ENCODE measurements at places on chromosomes 7 and 10. TPM values are rescaled to one million over a fixed set of nuclear protein-coding genes. Genes with fewer than 3 reads are reported as not detected.
A peak's percentile ranks its signal among the peaks of the same experiment; 100 is the strongest.

Gene RAB19
- 14.9 TPM for total RNA-seq

Gene SMKR1
- not detected for total RNA-seq

DNA sequence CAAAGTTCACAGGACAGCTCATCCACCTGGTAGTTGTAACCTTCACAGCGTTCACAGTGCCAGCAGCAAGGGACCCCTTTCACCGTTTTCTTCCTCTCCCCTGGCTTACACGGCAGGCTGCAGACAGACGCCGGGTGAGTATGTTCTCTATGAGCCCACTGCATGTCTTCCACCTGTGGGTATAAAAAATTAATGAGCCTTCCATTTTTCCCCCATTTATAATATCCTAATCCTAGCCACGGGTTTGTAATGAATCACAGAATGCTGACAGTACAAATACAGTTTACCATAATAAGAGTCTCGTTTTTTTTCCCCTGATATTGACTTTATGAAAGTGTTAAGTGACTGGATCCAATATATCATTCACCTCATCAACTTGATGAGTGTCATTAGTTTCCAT, 719.0 kb downstream of the GRM8 start:
- no peak for DNase-seq

- DNase-seq, result no peak
Measured at GRCh38 chr7:157757211-157757610, 420.4 kb downstream of the DNAJB6 start.

DNA sequence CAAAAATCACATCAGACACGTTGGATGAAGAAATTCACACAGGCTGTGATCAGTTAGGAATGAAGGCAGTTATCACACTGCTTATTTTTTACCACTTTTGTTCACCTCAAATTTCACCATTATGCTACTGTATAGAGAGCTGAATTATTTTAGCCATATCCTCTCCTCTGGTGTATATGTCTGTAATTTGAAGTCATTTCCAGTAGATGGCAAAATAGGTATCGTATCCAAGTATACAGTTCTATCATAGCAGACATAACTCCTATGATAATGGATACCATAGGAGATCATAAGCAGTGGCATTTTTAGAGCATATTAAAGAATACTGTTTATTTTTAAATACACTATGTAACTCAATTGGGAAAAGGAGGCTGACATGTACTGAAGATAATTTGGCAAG, 909.7 kb downstream of the DNAJB9 start:
- no peak for DNase-seq

- no peak for DNase-seq
Measured at GRCh38 chr7:5594616-5595544, 171.2 kb upstream of the TNRC18 start.

- no peak for DNase-seq
Measured at GRCh38 chr7:50367100-50367499, 62.6 kb downstream of the IKZF1 start.

DNA sequence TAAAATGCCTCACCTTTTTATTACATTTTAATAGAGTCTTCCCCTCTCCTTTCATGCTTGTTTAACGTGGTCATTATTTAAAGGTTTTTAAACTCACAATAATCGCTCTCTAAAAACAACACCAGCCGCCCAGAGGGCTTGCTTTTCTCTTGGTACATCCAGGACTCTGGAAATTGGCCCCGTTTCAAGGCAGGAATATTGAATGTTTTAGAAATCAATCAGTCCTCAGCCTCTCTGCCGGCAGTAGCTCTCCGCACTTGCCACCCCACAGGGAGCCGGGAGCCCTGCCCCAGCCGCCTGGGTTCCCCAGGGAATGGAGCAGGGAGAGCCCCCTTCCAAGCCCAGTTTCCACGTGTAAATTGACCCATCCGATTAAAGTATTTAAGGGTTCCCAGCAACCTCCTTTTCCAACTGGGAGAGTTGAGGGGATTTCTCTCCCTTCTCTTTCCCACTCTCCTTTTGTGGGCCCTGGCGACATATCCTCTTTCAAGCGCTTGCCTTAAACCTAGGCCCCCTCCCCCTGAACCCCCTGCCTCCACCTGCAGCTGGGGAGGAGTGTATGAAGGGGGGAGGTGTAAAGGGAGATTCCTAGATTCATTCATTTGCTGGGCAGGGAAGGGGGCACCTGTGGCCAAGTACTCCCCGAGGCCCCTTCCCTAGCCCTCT, 1.9 kb downstream of the FGF8 start:
- DNase-seq, result no peak

DNA sequence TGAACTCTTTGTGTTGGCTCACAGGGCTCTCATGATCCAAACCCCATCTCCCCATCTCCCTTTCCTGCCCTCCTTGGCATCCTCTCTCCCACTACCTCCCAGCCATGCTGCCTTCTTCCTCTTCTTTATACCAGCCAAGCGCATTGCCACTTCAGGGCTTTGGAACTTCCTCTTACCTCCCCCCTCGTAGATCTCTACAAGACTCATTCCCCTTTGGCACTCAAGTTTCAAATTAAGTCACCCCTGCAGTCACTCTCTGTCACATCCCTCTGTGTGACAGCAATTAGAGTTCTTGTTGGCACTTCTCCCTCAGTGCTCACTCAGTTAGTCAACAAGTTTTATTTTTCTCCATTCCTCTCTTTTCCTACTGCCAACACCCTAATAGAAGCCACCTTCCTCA, 20.8 kb upstream of the NRP1 start:
- DNase-seq, result no peak

DNA sequence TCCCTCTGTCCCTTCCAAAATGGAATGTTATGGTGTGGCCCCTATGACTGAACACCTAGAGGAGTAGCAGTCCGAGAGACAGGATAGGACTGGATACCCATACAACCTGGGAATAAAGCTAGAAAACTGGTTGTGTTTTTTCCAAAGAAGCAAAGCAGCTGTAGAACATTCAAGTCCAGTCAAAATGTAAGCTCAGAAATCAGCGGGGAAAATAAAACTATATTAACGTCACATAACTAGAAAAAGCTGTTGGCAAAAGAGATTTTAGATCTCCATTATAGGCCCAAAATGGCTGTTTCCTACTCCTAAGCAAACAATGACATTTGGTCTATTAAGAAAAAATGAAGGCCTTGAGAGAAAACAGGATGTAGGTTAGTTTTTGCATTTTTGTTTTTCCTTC, 177.7 kb downstream of the PTN start:
- DNase-seq, result no peak

DNA sequence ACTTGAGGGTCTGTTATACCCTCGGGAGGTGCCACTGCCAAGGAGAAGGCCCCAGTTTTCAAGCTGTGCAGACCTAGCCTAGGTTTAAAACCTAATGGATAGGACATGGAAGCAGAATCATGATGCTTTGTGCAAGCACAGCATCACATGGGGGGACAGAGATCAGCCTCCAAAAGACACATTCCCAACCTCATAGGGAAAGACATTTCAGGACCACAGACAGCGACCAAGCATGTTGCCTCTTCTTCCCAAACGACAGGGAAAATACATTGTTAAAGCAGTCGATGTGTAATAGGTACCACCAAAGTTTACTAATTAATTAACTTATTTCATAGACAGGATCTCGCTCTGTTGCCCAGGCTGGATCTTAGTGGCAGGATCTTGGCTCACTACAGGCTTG, 573.9 kb downstream of the TCERG1L start:
- no peak for DNase-seq

DNA sequence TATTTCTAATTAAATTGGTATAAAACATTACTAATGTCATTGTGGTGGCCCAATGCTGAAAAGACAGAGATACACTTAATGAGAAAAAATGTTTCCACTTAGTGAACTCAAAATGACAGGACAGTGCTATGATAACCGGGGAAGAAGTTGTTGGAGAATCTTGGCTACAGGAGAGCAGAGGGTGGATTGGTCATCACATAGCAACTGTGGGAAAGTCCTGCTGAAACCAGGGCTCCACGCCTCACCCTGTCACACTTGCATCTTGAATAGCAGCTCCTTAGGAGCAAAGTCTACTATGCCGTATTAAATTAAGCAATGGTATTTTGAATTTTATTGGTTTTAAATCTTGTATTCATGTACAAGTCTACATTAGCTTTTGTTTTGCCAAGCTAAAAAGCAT, 225.5 kb downstream of the KLF6 start:
- DNase-seq, result no peak

- no peak for DNase-seq
Measured at GRCh38 chr7:99109108-99110051, 34.5 kb downstream of the SMURF1 start.

GRCh38 chr10:34347131-34347530, 468.0 kb downstream of the PARD3 start:
- DNase-seq, result no peak

DNA sequence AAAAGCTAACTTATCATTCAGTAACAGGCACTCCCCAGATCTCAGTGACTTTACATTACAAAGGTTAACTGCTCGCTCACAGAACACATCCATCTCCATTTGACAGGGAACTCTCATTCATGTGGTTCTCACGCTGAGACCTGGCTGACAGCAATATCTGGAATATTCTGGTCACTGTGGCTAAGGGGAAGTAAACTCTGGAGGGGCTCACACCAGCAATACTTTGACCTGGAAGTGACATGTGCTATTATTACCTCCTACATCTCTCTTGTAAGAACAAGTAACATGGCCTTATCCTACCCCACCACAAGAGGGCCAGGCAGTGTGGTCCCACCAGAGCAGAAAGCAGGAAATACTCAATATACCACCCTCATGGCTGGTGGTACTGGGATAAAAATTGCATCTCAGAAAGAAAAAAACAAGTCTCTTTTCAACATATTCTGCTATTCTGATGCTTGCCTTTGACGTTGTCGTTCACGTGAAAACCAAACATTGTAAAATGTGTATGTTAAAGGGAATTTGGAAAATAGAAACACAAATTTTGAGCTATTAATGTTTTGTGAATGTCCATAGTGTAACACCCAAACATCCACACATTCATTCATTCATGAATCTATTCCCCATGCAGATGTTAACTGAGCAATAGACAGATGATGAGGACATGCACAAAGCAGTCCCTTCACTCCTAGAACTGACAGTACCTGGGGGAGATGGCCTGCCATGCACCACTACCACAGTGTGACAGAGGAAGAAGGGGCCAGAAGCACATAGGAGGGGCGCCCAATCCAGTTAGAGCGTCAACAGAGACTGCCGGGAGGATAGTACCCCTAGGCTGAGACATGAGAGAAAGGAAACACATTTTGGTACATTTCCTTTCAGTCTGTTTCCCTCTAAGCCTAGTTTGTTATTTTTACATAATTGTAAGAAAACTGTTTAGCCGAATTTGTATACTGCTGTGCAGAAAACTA, 166.0 kb upstream of the SP4 start:
- DNase-seq, result no peak

GRCh38 chr10:122780391-122780790, 65.3 kb downstream of the CUZD1 start:
- DNase-seq, result no peak

DNA sequence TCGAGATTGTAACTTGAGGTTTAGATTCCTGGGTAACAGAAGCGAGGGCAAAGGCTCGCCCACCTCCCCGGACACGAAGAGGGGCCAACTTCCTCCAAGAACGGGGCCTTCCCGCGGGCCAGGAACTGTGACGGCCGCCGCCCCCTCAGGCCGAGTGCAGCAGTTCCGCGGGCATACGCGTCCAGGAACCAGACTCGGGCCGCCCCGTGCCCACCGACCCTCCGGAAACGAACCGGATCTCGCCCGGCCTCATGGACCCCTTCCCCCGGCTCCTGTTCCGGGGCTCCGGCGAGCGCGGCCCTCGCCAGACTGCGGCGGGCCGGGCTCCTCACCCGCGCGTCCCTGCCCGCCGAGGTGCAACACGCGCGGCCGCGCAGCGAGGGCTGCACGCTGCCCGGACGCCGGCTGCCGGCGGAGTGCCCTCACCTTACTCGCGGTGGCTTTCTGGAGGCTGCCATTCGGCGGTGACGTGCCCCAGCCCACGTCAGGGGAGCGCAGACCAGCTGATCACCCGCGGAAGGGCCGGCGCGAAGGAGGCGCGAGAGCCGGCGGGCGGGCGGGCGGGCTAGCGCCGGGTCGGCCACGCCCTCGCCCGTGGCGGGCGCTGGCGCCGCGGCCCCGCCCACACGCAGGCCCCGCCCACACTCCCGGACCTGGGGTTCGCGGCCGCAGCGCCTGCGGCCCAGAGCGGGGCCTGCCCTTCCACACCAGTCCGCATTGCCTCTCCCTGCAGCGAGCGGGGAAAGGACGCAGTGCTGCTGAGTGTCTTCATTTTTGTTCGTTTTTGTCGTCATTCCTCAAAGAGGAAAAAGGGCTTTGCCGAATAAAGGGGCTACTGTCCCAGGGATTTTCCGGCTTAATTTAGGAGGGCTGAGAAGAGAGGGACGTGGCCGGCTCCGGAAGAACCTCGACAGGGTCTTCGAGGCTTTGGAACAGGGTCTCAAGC, at the start of gene XPNPEP1:
Gene XPNPEP1, minus strand, starts transcription at position 536 of the 946 bp plus-strand sequence. Its CDS starts 78 bp downstream, at position 458.
- DNase-seq, result peak; percentile 90

- DNase-seq, result no peak
Measured at GRCh38 chr10:82242778-82243177, 367.8 kb downstream of the NRG3 start.

GRCh38 chr7:41834805-41835694, 132.2 kb upstream of the INHBA start:
- no peak for DNase-seq

GRCh38 chr7:327233-327931, 37.4 kb downstream of the FOXL3 start:
- no peak for DNase-seq
